Testis (tissue), 5 donors: ENCODE measurements at places on chromosomes 4 and X. TPM values are rescaled to one million over a fixed set of nuclear protein-coding genes. Genes with fewer than 3 reads are reported as not detected.

Gene CLIC2
- total RNA-seq = 3.5 TPM

Gene PDE6B
- 5.9 TPM for total RNA-seq

Gene LGI2
- total RNA-seq = 0.74 TPM

DNA sequence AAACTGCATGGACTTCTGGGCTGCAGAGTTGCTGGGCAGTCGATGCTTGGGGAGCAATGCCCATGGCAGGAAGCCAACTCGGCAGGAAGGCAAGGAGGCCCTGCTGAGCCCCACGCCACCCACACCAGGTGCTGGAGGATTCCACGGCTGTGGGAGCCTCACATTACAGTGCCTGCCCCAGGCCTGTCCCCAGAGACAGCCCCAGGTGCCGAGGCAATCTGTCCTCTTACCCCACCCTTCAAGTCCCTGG lies 53.9 kb downstream of the HMX1 start:
- DNase-seq = peak; percentile 9

DNA sequence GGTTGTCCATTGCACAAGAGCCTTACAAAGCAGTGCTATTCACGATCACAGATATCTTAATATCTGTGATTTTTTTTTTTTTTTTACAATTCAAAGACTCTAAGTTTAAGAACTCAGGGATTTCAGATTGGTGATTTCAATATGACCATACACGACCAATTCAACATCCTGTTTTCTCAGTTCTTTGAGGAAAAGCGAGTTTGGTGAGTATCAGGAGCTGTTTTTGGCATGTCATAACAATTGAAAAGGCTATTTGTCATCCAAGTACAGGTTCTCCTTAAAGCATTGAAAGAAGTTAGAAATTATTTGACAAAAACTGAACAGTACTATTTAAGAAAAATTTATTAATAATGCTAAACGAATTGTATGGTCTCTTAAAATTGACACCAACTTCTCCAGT lies 9.1 kb upstream of the ARHGEF6 start:
- no peak for DNase-seq
